ENCODE measurements at places on chromosomes 13 and 19.

DNA sequence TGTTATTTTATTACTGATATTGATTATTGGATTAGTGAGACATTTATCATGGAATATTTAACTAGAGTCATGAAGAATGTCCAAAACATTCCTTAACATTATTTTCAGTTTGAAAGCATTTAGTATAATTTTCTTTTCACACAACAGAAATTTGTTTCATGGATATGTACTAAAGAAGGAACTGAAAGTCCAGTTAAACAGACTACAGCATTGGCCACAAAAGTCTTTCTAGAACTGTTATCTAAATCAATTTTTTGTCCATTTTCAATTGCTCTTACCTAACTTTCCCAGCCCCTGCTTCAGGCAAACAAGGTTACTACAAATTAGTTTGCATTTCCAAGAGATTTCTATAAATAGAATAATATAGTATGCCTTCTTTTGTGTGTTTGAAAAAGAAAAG lies 1018.0 kb upstream of the PCDH20 start:
- peaks cover 7% of the 10 kb centered on the region for H3K4me1 ChIP-seq
- no peaks in the 10 kb centered on the region for H3K36me3 ChIP-seq
- no peak for DNase-seq
- no peak overlapping the region for H3K4me3 ChIP-seq
- H3K27ac ChIP-seq, result no peak overlapping the region

DNA sequence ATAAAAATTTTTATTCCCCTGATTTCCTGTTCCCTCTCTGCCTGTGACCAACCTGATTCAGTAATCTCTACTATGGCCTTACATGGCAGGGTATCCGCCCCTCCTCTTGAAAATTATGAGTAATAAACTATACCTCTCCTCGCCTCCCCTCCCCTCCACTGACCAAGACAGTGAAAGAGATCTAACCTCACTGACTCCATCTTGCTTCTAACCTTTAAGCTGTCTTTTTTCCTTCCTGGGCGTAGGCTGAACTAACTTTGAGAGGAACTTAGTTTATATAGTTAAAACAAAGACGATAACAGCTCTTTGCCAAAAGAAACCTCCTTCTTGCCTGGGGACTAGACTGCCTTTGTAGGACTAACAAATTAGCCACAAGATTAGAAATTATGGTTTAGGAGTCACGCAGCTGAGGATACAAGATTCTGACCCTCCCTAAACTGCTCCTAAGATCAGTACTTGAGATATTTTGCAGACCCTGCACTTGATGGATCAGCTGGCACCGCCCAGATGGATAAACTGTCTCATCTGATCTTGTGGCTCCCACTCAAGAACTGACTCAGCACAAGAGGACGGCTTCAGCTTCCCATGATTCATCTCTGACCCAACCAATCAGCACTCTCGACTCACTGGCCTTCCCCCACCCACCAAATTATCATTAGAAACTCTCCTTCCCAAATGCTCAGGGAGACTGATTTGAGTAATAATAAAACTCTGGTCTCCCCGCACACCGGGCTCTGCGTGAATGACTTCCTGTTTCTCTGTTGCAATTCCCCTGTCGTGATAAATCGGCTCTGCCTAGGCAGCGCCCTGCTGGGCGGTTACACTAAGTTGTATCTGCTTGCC lies 187.1 kb downstream of the TDRD3 start:
- H3K4me1 ChIP-seq, result peaks cover 44% of the 10 kb centered on the region
- H3K36me3 ChIP-seq, result peaks cover 21% of the 10 kb centered on the region
- peak overlapping the region; percentile 40 for H3K4me3 ChIP-seq
- peak overlapping the region; percentile 96 for H3K27ac ChIP-seq
- DNase-seq, result peak; percentile 66

- no peak overlapping the region for H3K4me3 ChIP-seq
- H3K4me1 ChIP-seq, result no peaks in the 10 kb centered on the region
- no peaks in the 10 kb centered on the region for H3K27me3 ChIP-seq
- DNase-seq, result no peak
- H3K27ac ChIP-seq, result no peak overlapping the region
These were observed 626.9 kb downstream of the EFNB2 start for GRCh38 chr13:105908586-105908985.

GRCh38 chr19:28840891-28841290 lies 372.1 kb downstream of the UQCRFS1 start:
- H3K27me3 ChIP-seq, result no peaks in the 10 kb centered on the region
- no peak overlapping the region for H3K27ac ChIP-seq
- no peaks in the 10 kb centered on the region for H3K36me3 ChIP-seq
- H3K4me1 ChIP-seq, result peaks cover 25% of the 10 kb centered on the region
- no peak overlapping the region for H3K4me3 ChIP-seq

GRCh38 chr13:51923983-51924539 lies 62.3 kb downstream of the CCDC70 start:
- H3K4me1 ChIP-seq, result no peaks in the 10 kb centered on the region
- H3K4me3 ChIP-seq, result no peak overlapping the region
- no peak overlapping the region for H3K27ac ChIP-seq
- H3K36me3 ChIP-seq, result no peaks in the 10 kb centered on the region
- DNase-seq, result peak; percentile 46

DNA sequence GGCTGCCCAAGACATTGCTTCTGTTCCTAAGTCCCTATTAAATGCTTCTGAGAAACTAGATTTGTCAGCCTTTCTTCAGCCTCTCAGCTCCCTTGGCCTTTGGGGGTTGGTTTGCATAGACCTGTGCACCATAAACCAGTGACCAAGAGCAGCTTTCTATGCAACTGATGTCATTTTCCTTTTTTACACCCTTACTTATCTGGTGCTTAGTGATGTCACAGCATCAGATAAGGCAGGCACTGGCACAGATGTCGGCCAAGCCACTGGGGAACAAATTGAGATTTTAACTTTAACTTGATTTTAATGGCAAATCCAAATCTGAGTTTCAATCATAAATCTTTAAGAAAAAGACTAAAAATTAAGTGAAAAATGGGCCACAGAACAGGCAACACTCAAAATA lies 59.8 kb downstream of the RUBCNL start:
- H3K27ac ChIP-seq, result no peak overlapping the region
- H3K27me3 ChIP-seq, result 0 out of 2 replicates have a peak, but pooled peaks cover under 1% of the 10 kb centered on the region
- H3K4me3 ChIP-seq, result no peak overlapping the region
- no peak for DNase-seq
- H3K36me3 ChIP-seq, result no peaks in the 10 kb centered on the region

DNA sequence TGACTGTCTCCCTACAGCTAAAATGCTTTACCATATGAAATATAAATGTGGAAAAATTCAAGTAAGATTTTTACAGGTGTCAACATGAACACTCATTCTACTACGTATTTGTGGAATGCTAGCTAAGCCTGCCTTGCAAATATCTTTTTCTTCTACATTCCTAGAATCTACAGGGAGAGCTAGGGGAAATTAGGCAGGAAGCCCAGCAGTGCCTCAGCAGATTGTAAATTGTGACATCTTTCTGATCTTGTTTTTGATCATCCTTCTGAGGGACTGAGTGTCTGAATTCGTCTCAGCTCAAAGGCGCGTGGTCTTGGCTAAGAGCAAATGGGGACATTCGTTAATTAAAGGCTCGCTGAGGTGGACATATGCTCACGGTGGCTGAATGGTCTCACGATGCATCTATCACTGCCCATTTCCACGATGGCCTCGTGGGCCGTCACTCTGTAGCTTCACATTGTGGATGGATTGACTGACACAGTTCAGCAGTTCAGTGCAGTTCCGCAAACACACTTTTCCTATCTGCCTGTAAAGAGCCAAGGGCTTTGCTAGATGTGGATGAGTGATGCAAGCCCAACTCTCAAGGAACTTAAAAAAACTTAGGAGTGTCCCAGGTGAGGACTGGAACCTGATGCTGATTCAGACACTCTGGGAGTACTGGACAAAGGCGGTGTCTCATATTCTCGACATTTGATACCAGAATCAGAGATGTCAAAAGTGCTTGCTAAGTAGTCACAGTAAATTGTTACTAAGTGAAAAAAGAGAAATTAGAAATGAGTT lies 562.5 kb downstream of the EFNB2 start:
- H3K4me3 ChIP-seq, result no peak overlapping the region
- DNase-seq, result no peak
- H3K27me3 ChIP-seq, result no peaks in the 10 kb centered on the region
- peaks cover 35% of the 10 kb centered on the region for H3K4me1 ChIP-seq
- peak overlapping the region; percentile 44 for H3K27ac ChIP-seq

DNA sequence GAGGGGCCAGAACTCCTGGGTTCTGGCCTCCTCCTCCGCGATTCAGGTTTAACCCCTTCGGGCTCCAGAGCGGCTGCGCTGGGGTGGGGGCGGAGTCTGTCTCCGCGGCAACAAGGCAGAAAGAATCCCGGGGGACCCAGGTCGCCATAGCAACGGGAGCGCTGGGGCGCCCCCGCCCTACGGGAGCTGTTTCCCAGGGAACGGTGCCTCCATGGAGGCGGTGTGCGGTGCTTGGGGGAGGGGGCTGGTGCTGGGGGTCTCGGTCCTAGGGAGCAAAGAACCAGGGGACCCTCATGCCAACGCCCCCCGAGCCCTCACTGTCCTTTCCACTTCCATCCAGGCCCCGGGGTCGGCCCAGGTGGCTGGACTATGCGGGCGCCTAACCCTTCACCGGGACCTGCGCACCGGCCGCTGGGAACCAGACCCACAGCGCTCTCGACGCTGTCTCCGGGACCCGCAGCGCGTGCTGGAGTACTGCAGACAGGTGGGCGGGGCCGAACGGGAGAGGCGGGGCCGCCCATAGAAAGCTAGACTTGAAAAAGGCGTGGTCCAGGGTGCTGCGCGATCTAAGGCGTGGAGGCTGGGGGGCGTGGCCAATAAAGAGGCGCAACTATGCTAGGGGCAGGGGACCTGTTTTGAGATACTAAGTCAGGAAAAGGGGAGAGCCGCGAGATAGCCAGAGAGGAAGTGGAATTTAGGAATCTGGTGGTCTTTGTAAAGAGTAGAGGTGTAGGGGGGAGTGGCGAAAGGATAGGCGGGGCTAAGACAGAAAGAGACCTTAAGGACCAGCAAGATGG lies 1.2 kb downstream of the APLP1 start:
- H3K36me3 ChIP-seq, result no peaks in the 10 kb centered on the region
- peaks cover 26% of the 10 kb centered on the region for H3K4me1 ChIP-seq
- peaks cover 45% of the 10 kb centered on the region for H3K27me3 ChIP-seq
- peak overlapping the region; percentile 97 for H3K27ac ChIP-seq
- peak; percentile 97 for DNase-seq

GRCh38 chr19:16197188-16197621 lies 506 bp upstream of the AP1M1 start:
- H3K4me3 ChIP-seq, result peak overlapping the region; percentile 89
- peak overlapping the region; percentile 97 for H3K27ac ChIP-seq
- no peaks in the 10 kb centered on the region for H3K36me3 ChIP-seq
- no peaks in the 10 kb centered on the region for H3K27me3 ChIP-seq

DNA sequence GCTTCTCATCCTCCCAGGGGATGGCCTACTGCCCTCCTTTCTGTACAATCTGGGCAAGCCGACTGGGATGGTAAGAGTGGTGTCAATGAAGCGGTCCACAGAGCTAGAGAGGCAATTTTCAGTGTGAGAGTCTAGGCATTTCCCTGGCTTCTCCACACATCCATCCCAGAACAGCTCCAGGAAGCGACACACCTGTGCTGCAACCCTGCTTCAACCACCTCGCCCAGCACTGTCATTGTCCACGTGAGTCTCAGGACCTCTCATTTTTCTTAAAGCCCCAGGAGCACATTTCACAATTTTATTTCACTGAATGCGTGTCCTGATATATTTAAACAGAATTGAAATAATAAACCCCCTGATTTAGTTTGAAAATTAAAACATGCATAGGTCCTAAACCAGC lies 15.5 kb upstream of the UBL3 start:
- no peaks in the 10 kb centered on the region for H3K36me3 ChIP-seq
- no peaks in the 10 kb centered on the region for H3K27me3 ChIP-seq
- H3K27ac ChIP-seq, result no peak overlapping the region
- no peak for DNase-seq
- H3K4me3 ChIP-seq, result no peak overlapping the region

GRCh38 chr13:44068737-44069136 lies 189.0 kb downstream of the LACC1 start:
- no peak overlapping the region for H3K4me3 ChIP-seq
- H3K36me3 ChIP-seq, result peaks cover 26% of the 10 kb centered on the region
- H3K27ac ChIP-seq, result peak overlapping the region; percentile 9
- peaks cover 4% of the 10 kb centered on the region for H3K27me3 ChIP-seq
